Effector CD4-positive, alpha-beta T cell (primary cell): ENCODE measurements at places on chromosomes 4 and X.

- DNase-seq: no peak
Measured at GRCh38 chr4:134343081-134343480, 141.5 kb upstream of the PABPC4L start.

GRCh38 chr4:8035371-8035780, 95.7 kb upstream of the AFAP1 start:
- DNase-seq: no peak

DNA sequence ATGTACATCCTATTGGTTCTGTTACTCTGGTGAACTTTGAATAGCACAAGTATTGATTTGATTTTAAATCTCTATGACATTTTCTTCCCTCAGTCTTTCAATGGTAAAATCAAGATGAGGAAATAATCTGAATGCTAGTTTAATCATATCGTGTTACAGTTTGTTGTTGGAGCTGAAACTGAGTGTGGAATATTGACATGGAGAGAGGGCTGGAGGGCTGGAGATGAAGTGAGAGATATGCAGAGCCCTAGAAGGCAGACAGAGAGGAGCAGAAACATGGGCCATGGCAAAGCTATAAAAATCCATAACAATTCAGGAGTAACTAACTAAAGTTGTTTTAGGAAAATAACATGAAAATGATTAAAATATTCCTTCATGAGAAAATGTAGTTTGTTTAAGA, 141.1 kb downstream of the BANK1 start:
- no peak for DNase-seq

- no peak for DNase-seq
Measured at GRCh38 chr4:54588404-54588803, 69.4 kb upstream of the KIT start.

DNA sequence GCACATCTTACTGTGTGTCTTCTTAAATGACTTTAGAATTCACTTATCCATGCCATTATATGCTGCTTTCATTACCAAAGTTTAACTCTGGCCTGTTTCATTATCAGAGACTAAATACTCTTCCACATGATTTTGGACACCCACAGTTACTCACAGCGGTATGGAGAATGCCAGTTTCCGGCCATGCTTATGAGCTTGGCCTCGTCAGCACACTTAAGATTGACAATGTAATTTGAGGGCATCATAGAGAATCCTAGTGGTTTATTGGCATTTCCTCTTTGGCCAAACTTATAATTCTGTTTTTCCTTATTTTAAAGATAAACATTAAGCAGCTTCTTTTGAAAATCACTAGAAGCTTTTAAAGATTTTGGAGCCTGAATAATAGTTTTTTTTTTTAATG, 104.5 kb downstream of the IRF2 start:
- no peak for DNase-seq

- DNase-seq: no peak
Measured at GRCh38 chr4:138540056-138540800, 298.1 kb upstream of the SLC7A11 start.

DNA sequence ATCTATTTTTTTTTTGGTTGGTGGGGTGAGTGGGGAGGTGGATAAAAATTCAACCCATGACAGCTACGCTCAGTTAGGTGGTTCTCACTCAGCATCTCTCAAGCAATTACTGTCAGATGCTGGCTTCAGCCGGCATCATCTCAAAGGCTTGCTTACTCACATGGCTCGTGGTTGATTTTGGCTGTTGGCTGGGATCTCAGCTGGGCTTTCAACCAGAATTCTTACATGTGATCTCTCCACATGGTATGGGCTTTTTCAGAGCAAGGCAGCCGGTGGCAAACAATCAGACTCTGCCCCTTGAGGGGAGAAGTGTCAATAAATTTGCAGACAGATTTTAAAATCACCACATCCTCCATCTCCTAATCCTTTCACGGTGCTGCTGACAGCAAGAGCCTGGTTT, 47.2 kb downstream of the SLC34A2 start:
- DNase-seq: no peak

GRCh38 chr4:95560774-95561173, 12.0 kb upstream of the UNC5C start:
- no peak for DNase-seq

DNA sequence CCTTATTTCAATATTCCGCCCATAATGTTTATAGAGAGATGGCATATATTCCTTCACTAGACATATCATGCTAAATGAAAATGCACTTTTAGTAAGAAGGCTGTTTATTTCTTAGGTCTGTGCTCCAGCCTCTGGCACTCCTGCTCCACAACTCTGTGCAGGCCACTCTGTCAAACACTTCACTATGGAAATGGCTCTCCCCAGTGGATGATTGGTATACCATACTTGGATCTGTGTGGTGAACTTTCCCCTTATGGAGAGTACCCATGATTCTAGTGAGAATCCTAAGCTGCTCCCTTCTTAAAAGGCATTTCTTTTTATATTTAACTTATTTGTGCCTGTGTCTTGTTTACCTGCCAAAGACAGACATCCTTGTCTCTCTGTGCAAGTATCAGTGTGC, 480.1 kb upstream of the GALNT7 start:
- DNase-seq: no peak

- DNase-seq: no peak
Measured at GRCh38 chr4:150063128-150063527, 15.1 kb upstream of the DCLK2 start.

DNA sequence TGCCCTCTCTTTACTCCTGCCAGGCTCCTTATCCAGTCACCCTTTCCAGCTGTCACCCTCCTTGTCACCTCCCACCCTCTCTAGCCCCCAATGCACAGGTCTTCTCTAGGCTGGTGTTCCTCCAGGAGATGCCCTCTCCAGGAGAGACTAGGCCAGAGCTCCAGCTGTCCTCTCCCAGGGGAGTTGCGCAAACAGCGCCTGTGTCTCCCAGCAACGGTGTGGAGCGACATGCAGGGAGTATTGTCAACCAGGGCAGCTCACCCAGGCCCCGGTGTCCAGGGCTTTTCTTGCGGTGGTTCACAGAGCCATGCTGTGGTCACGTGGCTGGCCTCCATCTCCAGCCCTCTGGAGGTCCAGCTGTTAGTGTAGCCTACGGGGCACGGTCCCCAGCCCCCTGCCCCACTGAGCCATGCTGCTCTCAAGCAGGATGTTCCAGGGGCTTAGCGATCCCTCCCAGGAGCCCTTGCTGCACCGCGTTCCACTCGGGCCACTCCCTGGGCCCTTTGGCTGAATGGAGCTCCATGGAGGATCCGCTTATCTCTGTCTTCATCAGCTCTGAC, 34.8 kb downstream of the CCNQ start:
- no peak for DNase-seq

GRCh38 chr4:125952631-125953030, 637.9 kb downstream of the FAT4 start:
- no peak for DNase-seq

DNA sequence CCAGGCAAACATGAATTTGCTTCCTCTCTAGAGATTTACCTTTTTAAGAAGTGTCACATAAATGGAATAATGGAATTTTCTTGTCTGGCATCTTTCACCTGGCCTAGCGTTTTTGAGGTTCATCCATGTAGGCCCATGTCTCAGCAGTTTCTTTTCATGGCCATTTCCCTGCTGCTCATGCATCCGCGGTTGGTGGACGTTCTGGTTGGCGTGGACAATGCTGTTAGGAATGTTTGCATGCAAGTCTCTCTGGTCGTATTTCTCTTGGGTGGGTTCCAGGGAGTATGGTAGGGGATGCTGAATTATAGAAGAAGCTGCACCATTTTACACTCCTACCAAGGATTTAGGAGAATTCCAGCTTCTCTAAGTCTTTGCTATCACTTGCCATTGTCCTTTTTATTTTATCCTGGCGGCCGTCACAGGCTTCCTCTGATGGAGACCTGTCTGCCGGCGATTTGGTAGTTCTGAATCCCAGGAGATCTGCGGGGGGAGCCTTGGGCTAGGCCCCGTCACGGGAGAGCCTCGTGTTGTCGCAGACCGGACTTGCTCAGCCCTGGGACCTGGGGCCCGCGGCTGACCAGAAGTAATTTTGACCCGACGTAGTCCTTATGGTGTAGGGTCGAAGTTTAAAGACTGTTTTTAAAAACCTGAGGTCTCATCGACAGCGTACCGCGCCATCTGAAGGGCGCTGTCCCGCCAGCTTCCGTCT, 56.9 kb upstream of the TADA2B start:
- no peak for DNase-seq

- no peak for DNase-seq
Measured at GRCh38 chr4:69750346-69750745, 10.1 kb downstream of the SULT1B1 start.

- DNase-seq: no peak
Measured at GRCh38 chr4:105550641-105551040, 1.8 kb upstream of the ARHGEF38 start.

DNA sequence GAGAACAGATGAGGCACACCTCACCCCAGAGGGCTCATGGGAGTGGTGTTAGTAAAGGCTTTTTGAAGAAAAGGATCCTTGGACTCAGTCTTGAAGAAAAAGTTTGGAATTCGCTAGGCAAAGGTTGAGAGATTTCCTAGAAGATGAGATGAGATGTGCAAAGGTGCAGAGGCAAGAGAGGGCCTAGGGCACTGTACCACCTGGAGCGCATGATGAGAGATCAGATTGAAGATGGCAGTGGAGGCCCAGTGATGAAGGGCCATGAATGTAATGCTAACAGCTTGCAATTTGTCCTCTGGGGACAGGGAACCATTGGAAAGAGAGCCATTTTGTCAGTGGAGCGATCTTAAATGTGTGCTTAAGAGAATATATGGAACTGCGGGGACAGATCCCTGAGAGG, 45.0 kb downstream of the PGRMC2 start:
- DNase-seq: no peak

DNA sequence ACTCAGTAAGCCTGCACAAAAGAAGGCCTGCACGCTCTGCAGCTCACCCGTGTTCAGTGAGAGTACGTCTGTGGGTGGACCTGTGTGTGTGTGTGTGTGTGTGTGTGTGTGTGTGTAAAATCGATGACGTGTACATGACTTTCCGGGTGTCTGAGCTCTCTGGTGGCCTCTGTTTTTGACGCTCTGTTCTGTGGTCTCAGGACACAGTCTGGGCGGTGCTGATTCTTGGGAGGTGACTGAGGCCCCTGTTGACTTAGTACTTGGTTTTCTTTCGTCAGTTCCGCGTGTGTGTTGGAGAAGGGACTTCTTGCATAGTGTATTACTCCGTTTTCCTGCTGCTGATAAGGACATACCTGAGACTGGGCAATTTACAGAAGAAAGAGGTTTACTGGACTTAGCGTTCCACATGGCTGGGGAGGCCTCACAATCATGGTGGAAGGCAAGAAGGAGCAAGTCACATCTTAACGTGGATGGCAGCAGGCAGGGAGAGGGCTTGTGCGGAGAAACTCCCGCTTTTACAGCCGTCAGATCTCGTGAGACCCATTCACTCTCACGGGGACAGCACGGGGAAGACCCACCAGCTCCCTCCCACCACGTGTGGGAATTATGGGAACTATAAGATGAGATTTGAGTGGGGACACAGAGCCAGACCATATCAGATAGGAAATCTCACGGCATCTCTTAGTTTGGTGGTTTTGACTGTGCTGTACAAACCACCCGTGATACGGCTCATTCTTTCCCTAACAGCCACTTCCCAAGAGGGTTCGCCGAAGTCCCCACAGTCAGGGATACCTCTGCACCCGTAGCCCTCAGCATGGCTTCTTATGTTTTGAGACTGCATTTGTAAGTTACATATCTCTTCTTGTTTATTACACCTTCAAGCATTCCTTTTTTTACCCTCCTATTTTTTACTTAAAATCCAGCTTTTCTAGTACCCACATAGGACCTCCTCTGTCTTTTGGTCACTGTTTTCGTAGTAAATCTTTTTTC, 24.5 kb downstream of the UVSSA start:
- no peak for DNase-seq

GRCh38 chr4:148444296-148445070, 2.3 kb upstream of the NR3C2 start:
- peak; percentile 51 for DNase-seq

- no peak for DNase-seq
Measured at GRCh38 chr4:93827272-93827947, 1.1 kb upstream of the ATOH1 start.

- no peak for DNase-seq
Measured at GRCh38 chr4:159298502-159298901, 195.6 kb downstream of the RAPGEF2 start.

- no peak for DNase-seq
Measured at GRCh38 chr4:71404049-71404448, 65.2 kb downstream of the SLC4A4 start.
